ENCODE measurements at places on chromosomes 5 and 9.

DNA sequence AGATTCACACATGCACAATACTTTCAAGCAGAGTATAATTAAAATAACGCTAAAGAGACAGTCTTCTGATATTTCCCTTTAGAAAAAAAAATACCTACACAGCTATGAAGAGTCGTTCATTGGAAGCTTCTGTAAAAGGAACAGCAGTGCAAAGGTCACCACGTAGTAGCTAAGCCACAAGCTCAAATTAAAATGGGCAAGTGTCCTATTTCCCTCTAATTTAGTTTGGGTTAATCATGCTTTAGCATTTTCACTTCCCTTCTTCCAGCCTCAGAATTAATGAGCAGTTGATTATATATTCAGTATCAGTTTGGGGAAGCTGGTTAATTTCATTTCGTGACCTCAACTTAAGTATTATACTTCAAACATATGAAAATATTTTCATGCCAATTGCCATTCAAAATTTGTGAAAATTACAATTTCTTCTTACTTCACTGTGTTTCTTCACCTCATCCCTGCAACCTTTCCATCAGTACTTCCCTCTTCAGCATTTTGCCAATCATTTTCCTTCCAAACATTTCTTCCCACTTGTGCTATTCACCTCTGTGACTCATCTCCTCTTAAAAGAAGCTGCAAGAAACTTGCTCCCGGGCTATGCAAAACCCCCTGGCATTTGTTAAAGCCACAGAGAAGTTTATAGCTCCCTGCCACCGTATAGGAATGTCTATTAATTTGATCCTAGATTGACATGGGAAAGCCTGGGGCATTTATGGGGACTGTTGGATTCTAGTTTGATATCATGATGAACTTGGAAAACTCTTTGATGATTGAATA is 83.0 kb downstream of the DMRTA1 start:
- no peak for DNase-seq

GRCh38 chr9:85502815-85503655 is 238.7 kb downstream of the AGTPBP1 start:
- DNase-seq, result no peak

DNA sequence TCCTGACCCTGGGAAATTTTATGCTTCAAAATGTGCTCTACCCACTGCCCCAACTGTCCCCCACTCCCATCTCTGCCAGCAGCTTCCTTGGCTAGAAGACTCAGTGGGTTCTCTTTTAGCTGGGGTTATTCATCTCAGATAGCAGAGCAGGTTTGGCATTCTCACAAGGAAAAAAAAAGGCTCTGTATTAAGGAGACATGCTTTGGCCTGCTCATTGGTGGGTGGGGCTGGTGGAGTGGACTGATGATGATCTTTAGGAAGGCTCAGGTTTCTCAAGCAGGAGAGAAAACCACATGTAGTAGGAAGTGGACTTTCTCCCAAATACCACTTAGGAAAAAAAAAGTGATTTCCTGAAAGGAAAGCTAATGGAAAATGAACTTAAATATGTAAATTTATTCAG is 279.2 kb upstream of the ZNF462 start:
- DNase-seq, result no peak

GRCh38 chr9:116264361-116264760 is 110.8 kb downstream of the PAPPA start:
- DNase-seq, result no peak

- DNase-seq, result no peak
Observed at GRCh38 chr9:8186560-8186959, 387.0 kb upstream of the DMAC1 start.

DNA sequence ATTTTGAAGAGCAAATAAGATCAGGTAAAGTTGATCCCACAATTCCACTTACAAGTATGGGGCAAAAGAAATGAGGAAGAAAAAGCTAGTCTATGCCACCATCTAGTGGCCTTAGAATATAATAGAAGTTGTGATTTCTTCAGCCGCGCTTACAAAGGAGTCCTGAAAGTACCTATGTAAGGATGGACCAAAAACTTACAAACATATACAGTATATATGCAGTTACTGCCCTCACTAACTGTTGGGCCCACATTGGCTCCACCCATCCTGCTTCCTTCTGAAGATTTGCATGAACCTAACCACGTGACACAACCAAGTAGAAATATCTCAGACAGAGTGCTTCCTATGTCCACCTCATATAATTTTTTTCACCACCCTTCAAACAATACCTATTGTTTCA is 11.7 kb upstream of the OR13D1 start:
- no peak for DNase-seq

GRCh38 chr5:172193872-172194271 is at the start of gene EFCAB9:
Gene EFCAB9 (plus strand): TSS chr5:172194172. CDS start chr5:172194173, 1 bp downstream.
- DNase-seq, result no peak

- no peak for DNase-seq
Observed at GRCh38 chr9:115766370-115766955, 387.1 kb upstream of the PAPPA start.

Measured in sigmoid colon (tissue), 7 donors.